Activated T-cell treated with anti-CD3 and anti-CD28 coated beads, Interleukin-2, amount 50 U/mL, for 72 hours (primary cell): ENCODE measurements at places on chromosomes 13 and 19. TPM values are rescaled to one million over a fixed set of nuclear protein-coding genes. Genes with fewer than 3 reads are reported as not detected.

DNA sequence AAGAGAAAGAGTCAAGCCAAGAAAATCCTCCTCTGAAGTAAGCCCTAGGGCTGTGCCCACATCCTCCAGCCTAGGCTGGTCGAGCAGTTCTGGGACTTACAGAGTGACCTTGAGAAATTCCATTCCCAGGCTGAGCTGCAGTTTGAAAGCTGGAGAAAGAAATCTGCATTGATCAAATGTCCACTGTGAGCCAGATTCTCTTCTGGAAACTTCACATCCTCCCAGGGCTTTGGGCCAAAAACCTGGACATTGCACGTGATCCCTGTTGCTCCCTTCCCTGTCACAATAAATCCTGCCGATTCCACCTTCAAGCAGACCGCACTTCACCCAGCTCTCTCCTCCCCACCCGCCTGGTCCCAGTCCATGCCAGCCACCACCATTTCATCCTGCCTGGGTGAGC, 15.7 kb downstream of the TMEM143 start:
- H3K27me3 ChIP-seq = no peaks in the 10 kb centered on the region
- peaks cover 6% of the 10 kb centered on the region for H3K4me1 ChIP-seq
- no peak for DNase-seq
- H3K27ac ChIP-seq = no peak overlapping the region
- H3K36me3 ChIP-seq = no peaks in the 10 kb centered on the region
- no peak overlapping the region for H3K4me3 ChIP-seq

DNA sequence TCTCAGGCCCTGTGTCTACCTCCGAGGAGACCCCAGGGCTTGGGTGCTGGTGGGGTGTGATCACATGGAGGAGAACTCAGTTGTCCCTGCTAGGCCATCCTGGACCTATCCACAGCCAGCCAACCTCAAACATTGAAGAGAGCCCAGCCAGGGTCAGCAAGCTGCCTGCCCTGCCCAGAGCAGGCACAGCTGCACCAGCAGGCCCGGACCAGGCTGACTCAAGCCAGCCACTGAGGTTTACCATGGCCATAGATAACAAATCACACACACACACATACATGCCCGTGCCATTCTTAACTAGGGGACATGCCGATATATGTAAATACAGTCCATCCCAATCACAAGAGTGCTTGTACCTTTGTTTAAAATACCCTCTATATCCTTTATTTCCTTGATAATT, 8.1 kb downstream of the ARHGEF7 start:
- no peak overlapping the region for H3K4me3 ChIP-seq
- no peak overlapping the region for H3K27ac ChIP-seq
- DNase-seq = no peak
- no peaks in the 10 kb centered on the region for H3K4me1 ChIP-seq
- no peaks in the 10 kb centered on the region for H3K36me3 ChIP-seq
- H3K27me3 ChIP-seq = peaks cover 17% of the 10 kb centered on the region

The ANKRD24 gene
- total RNA-seq = 2.8 TPM

The TBXA2R gene
- 1.5 TPM for total RNA-seq

GRCh38 chr13:19657872-19658591, 24.6 kb downstream of the MPHOSPH8 start:
- no peaks in the 10 kb centered on the region for H3K27me3 ChIP-seq
- no peak overlapping the region for H3K4me3 ChIP-seq
- peak overlapping the region; percentile 27 for H3K27ac ChIP-seq

DNA sequence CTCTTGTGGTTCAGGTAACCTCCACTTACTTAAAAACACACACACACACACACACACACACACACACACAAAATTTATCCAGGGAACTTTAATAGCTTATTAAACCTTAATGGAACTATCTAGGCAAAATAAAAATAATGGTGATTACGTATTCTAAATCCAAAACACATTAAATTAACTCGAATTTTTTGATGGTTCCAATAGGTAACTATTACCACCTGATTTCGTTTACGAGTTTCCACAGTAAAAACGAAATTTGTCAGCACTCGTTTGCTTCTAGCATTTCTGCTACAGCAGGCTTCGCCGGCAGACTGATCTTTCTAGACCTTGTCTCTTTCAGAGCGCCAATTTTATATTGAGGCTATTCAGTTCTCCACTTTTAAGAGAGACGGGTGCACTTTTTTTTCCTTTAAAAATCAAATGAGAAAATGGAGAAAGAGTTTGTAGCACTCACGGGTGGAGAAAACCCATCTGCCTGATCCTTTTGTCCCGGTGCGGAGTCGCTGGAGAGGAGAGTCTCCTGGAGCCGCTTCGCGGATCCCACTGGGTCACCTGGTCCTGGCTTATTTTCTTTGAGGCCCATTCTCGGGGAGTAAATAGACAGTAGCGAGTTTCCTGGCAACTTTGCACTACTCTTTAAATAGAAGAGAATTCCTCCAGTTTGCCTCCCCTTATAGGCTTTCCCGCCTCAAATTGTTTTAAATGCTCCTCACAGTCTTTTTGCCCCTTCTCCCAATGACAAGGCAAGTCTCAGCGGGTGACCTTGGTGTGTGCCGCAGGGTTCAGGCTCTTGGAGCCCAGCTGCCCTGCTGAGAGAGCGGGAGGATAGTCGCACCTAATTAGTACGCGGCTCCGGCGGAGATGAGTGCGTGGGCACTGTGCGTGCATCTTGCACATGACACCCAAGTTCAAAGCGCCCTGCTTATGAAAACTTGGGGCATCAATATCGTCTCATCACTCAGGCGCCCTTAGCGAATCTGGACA, 117.0 kb downstream of the KCNRG start:
- peak overlapping the region; percentile 97 for H3K4me3 ChIP-seq
- H3K27me3 ChIP-seq = peaks cover 50% of the 10 kb centered on the region
- peak overlapping the region; percentile 54 for H3K27ac ChIP-seq
- DNase-seq = no peak

The SPINT2 gene
- total RNA-seq = 115 TPM

The KIR2DL4 gene
- total RNA-seq = 0.60 TPM

DNA sequence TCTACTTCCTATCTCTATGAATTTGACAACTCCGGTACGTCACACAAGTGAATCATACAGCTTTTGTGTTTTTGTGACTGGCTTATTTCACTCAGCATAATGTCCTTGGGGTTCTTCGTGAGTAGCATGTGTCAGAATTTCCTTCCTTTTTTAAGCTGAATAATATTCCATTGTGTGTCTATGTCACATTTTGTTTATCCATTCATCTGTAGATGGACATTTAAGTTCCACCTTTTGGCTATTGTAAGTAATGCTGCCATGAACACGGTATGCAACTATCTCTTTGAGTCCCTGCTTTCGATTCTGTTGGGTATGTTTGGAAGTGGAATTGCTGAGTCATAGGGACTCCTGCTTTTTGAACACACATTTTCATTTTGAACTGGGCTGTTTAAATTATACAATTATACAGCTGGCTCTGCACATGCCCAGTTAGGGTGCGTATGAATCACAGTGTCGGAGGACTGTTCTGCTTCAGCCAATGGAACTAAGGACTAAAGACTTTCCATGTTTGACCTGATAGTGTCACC, 43.0 kb upstream of the C13orf42 start:
- no peaks in the 10 kb centered on the region for H3K36me3 ChIP-seq
- peak overlapping the region; percentile 32 for H3K4me3 ChIP-seq
- peaks cover 29% of the 10 kb centered on the region for H3K4me1 ChIP-seq
- H3K27me3 ChIP-seq = peaks cover 22% of the 10 kb centered on the region
- no peak for DNase-seq
- H3K27ac ChIP-seq = peak overlapping the region; percentile 55

- peak overlapping the region; percentile 100 for H3K4me3 ChIP-seq
- H3K36me3 ChIP-seq = peaks cover 12% of the 10 kb centered on the region
- peaks cover 64% of the 10 kb centered on the region for H3K4me1 ChIP-seq
- H3K27me3 ChIP-seq = peaks cover 5% of the 10 kb centered on the region
Observed at GRCh38 chr13:50080203-50080910, 65.1 kb downstream of the KCNRG start.

GRCh38 chr13:30618930-30619279, 1.2 kb downstream of the USPL1 start:
- H3K4me3 ChIP-seq = no peak overlapping the region
- no peak overlapping the region for H3K27ac ChIP-seq
- DNase-seq = no peak
- peaks cover 25% of the 10 kb centered on the region for H3K4me1 ChIP-seq
- no peaks in the 10 kb centered on the region for H3K27me3 ChIP-seq
- H3K36me3 ChIP-seq = peaks cover under 1% of the 10 kb centered on the region

- H3K27ac ChIP-seq = no peak overlapping the region
- H3K27me3 ChIP-seq = peaks cover 38% of the 10 kb centered on the region
- H3K36me3 ChIP-seq = no peaks in the 10 kb centered on the region
- H3K4me1 ChIP-seq = peaks cover 6% of the 10 kb centered on the region
- no peak overlapping the region for H3K4me3 ChIP-seq
- DNase-seq = no peak
Observed at GRCh38 chr19:51319649-51320279, 8.3 kb downstream of the IGLON5 start.

GRCh38 chr13:26680123-26680450, 80.5 kb downstream of the GPR12 start:
- no peaks in the 10 kb centered on the region for H3K4me1 ChIP-seq
- DNase-seq = no peak
- no peak overlapping the region for H3K27ac ChIP-seq
- peaks cover 10% of the 10 kb centered on the region for H3K27me3 ChIP-seq
- H3K4me3 ChIP-seq = no peak overlapping the region
- H3K36me3 ChIP-seq = no peaks in the 10 kb centered on the region

The PRSS57 gene
- not detected for total RNA-seq

GRCh38 chr13:85615031-85615430, 184.2 kb downstream of the SLITRK6 start:
- no peak overlapping the region for H3K4me3 ChIP-seq
- H3K4me1 ChIP-seq = no peaks in the 10 kb centered on the region
- H3K27me3 ChIP-seq = no peaks in the 10 kb centered on the region
- H3K36me3 ChIP-seq = no peaks in the 10 kb centered on the region
- DNase-seq = no peak
- no peak overlapping the region for H3K27ac ChIP-seq

The CXCL17 gene
- total RNA-seq = not detected

GRCh38 chr19:8004723-8005513, 523 bp downstream of the ELAVL1 start:
- peak overlapping the region; percentile 95 for H3K27ac ChIP-seq
- H3K27me3 ChIP-seq = no peaks in the 10 kb centered on the region
- H3K4me3 ChIP-seq = peak overlapping the region; percentile 98
- peaks cover 45% of the 10 kb centered on the region for H3K4me1 ChIP-seq
- peaks cover 3% of the 10 kb centered on the region for H3K36me3 ChIP-seq

- H3K27ac ChIP-seq = peak overlapping the region; percentile 97
- peaks cover 49% of the 10 kb centered on the region for H3K36me3 ChIP-seq
- DNase-seq = no peak
- H3K4me1 ChIP-seq = peaks cover 46% of the 10 kb centered on the region
- peak overlapping the region; percentile 87 for H3K4me3 ChIP-seq
- H3K27me3 ChIP-seq = no peaks in the 10 kb centered on the region
Observed at GRCh38 chr19:46783670-46784069, 4.7 kb downstream of the SLC1A5 start.

The ZNF614 gene
- total RNA-seq = 11.5 TPM
